Muscle of arm (tissue), 14 donors: ENCODE measurements at places on chromosomes 16 and 17.

GRCh38 chr17:42441371-42442195 lies 17.1 kb upstream of the ATP6V0A1 start:
- DNase-seq, result no peak

DNA sequence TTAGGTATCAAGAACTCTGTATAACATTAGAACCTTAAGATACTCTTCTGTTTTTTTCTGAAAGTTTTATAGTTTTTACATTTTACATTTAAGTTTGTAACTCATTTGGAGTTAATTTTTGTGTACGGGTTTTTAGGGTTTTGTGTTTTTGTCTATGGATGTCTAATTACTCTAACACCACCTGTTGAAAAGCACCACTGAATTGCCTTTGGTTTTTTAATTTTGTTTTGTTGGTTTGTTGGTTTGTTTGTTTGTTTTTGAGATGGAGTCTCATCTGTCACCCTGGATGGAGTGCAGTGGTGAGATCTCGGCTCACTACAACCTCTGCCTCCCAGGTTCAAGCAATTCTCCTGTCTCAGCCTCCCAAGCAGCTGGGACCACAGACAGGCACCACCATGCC lies 29.8 kb upstream of the ZNF629 start:
- DNase-seq, result no peak

GRCh38 chr17:19414396-19415280 lies 3.6 kb downstream of the RNF112 start:
- DNase-seq, result no peak

- no peak for DNase-seq
Observed at GRCh38 chr17:59426031-59426430, 94.6 kb downstream of the YPEL2 start.

DNA sequence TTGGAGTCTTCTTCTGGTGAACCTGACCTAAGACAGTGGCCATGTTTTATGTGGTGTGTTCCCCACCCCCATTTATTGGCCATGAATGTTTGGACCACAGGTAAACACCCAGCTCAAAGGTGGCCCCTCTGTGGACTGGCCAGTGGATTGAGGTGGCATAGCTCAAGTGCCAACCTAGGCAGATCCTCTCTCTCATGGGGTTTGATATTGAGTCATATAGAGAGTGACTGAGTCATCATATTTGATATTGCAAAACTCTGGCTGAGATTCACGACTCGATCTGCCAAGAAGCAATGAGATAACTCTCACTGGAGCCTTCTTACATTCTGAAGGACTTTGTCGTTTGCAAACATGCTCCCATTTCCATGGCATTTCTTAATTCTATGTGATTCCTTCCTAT lies 10.5 kb upstream of the TEKT3 start:
- DNase-seq, result no peak

DNA sequence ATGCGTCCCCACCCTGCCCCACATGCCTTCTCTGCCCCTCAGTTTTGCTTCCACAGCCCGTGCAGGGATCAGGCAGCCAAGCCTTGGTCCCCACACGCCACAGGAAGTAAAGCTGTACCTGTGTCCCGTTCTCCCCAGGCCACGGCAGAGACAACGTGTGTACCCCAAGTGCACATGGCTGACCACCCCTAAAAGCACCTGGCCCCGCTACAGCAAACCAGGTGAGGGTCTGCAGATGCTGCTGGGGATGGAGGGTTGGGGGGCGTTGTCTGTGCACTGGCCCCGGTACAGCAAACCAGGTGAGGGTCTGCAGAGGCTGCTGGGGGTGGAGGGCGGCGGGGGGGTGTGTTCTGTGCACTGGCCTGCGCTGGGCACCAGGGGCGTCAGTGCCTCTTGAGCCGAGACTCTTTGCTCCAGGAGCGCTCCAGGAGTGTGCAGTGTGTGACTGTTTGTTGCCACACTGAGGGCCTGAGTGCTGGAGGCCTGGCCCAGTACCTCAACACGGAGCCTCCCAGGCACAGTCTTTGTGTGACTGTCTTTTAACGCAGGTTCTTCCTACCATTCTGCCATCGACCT lies 18.8 kb downstream of the TCF25 start:
- DNase-seq, result no peak

- DNase-seq, result peak; percentile 45
Observed at GRCh38 chr17:15490634-15491261, 23.3 kb upstream of the CDRT4 start.

GRCh38 chr17:63528183-63528582 lies 5.0 kb downstream of the KCNH6 start:
- no peak for DNase-seq

DNA sequence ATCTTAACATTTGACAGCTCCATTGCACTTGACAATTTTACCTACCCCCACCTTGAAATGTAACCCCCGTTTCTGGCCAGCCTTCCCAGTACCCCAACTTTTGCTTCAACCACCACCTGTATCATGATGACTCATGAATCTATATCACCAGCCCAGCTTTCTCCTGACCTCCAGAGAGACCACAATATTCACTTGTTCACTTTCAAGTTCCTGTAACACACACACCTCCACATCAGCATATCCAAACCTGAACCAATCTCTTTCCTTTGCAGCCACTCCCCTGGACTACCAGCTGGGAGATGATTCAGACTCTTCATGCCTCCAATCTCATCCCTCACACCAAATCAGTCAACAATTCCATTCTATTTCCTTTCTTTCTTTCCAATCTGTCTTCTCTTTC lies 8.0 kb downstream of the SMG6 start:
- DNase-seq, result no peak

GRCh38 chr17:78965491-78965924 lies 14.2 kb downstream of the LGALS3BP start:
- no peak for DNase-seq

GRCh38 chr16:88306860-88307545 lies 75.8 kb upstream of the ZNF469 start:
- no peak for DNase-seq

DNA sequence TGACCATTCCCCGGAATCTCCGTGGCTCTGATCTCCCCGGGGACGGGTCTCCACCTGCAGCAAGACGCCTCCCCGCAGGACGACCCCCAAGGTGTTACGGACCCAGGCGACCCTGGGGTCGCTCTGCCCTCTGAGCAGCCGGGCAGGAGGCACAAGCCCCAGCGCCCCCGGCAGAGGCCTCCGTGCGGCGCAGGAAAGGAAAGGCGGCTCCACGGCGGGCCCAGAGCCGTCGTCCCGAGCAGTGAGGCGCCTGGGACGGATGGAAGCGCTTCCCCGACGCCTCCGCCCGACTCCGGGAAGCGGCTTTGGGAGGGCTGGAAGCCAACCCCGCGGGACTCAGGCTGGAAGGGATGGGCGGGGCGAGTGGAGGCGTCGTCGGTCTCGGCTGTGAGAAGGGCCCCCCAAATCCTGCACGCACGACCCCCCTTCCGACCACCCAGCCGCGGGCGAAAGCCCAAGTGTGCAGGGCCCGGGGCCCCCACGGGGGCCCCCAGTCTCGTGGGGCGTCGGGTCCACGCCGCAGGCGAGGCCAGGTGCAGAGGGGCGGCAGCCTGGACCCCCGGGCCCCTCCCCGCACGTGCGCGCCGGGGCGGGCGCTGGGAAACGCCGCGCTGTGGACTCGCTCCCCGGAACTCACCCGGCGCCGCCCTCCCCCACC lies 32.7 kb upstream of the RPH3AL start:
- DNase-seq, result peak; percentile 75

DNA sequence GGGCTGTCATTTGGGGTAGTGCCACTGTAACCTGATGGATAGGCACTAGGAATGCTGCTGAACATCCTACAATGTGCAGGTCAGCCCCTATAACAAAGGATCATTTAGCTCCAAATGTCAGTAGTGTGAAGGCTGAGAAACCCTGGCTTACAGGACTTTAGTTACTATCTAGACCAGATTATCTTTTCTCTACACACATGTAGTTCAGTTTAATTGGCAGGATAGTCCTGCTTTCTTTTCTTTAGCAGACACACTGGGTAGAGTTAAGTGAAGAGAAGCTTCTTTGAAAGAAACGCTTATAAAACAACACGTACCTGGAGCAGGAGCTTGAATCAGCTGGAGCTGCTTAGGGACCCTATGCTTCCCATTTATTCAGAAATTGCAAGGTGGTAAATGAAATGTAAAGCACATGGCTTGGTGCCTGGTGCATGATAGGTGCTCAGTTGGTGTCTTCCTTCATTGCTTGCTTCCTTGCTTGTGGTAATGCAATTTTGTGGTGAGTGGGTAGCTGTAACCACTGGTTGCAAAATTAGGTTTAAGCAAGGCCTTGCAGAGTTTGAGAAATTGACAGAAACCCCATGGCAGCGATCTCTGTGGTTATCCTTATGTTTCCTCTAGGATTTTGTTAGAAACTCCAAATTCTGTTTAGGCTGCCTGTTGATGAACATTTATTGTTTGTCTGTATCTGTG lies 9.4 kb downstream of the METTL9 start:
- no peak for DNase-seq

- DNase-seq, result no peak
Observed at GRCh38 chr16:88116121-88116520, 164.9 kb downstream of the BANP start.

GRCh38 chr16:53492503-53492902 lies 10.5 kb downstream of the AKTIP start:
- DNase-seq, result no peak

- no peak for DNase-seq
Observed at GRCh38 chr17:77644181-77645071, 314.1 kb upstream of the TNRC6C start.

DNA sequence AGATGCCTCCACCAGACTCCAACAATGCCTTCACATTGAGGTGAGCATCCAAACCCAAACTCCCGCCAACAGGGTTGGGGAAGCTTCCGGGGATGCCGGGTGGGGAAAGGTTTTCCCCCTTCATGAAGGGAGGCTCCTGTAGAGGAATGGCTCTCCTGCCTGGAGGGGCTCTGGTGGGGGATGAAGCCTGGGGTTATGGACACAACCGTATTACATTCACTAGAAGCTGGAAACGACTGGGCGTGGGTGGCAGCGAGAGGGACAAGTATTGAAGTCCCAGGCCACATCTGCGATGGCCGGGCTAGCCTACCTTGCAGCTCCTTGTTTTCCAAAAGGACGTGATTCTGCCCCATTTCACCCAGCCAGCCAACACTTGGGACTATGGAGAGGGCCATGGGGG lies 321.1 kb downstream of the C16orf95 start:
- no peak for DNase-seq

DNA sequence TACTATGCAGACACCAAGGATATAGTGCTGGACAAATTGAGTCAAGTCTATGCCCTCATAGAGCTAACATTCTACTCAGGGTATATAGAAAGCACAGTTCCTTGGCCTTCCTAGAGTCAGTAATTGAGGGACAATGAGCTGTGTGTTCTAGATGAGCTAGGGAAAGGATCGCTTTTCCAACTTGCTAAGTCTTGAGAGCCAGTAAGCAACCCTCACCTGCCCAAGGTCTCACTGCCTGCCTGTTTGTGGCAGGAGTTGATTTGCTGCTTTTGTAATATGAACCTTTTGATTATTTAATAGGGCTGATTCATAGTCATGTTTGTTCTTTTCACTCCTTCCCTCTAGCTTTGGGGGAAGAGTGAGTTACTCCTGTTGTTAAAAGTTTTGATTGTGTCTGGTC lies 6.5 kb downstream of the DDX42 start:
- no peak for DNase-seq

GRCh38 chr17:19744922-19745757 lies 3.0 kb downstream of the ALDH3A1 start:
- peak; percentile 91 for DNase-seq

- no peak for DNase-seq
Observed at GRCh38 chr16:70767377-70768202, 33.4 kb downstream of the VAC14 start.

- DNase-seq, result no peak
Observed at GRCh38 chr16:67959536-67960329, 8.7 kb downstream of the SLC12A4 start.

GRCh38 chr16:69307091-69307490 lies 4.1 kb upstream of the VPS4A start:
- no peak for DNase-seq
